ENCODE measurements at places on chromosomes 12 and 14.

DNA sequence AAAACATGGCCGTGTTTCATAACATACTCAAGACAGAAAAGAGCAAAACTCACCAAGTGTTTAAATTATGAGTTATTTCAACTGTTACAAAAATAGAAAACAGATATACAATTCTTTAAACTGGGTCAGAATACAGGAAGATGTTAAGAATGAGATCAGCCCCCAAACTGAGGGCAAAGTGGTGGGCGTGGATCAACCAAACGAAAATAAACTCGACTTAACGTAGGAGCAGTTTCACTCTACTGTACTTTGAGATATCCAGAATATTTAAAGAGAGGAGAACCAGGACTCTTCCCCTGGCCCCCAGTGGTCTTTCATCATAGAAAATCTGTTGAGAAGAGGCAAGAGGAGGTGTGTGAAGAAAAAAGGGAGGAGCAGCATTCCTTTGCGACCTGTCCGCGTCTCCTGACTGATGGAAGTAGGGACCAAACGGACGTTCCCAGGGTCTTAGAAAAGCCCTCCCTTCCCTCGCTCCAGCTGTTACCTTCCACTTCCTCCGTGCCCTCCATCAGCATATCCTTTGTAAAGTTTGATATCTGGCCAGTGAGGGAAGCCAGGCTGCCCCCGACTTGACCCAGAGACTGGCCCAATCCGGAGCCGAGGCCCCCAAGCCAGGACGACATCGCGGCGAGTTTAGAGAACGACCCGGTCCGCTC is 668 bp downstream of the TRIP11 start:
- peak; percentile 82 for DNase-seq

GRCh38 chr14:61607570-61608244 is 87.6 kb upstream of the HIF1A start:
- no peak for DNase-seq

DNA sequence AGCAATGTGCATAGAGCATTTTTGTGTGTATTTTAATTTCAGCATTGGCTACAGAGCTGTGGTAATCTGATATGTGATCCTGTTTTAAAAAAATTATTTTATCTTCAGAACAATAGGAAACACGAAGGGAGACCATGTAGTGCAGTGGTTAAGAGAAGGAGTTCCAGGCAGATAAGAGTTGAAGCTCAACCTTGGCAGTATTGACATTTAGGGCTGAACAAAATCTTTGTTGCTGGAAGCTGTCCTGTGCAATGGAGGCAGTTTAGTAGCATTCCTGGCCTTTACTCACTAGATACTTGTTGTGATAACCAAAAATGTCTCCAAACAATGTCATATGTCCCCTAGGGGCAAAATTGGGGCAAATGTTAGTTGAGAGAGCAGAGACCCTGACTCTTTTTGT is 59.2 kb downstream of the CHST11 start:
- DNase-seq = no peak

DNA sequence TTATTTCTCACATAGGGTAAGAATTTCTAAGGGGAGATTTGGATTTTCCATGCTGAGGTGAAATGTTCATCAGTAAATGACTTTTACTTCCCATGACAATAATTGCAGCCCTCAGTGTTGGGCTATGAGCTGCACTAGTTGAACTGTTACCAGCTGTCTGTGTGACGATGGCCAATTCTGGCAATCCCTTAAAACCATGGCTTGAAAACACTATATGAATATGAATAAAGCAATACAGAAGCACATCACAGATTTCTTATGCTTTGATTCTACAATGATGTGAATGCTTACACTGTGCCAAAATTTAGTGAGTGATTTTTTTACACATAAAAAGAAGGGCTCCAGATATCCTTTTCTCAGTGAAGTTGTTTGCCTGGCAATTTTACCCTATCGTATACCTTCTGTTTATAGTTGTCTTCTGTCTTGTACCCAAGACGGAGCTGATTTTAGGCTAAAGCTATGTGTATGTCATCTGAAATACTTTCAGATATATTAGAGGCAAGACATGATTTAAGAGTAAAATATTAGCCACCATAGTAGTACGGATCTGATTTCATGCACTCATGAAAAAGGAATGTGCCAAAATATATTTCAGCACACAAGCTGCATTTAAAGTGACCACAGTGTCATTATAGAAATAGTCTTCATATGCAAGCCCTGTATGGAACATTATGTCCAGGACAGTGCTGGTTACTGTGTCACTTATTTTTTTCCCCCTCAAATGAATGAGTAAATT is 52.0 kb downstream of the SLC38A4 start:
- peak; percentile 3 for DNase-seq
